Activated naive CD4-positive, alpha-beta T cell treated with anti-CD3 and anti-CD28 coated beads, Interleukin-2, amount 50 U/mL, for 72 hours (primary cell): ENCODE measurements at places on chromosomes 12 and 14. TPM values are rescaled to one million over a fixed set of nuclear protein-coding genes. Genes with fewer than 3 reads are reported as not detected.
A peak's percentile ranks its signal among the peaks of the same experiment; 100 is the strongest.

GRCh38 chr12:39062266-39062996 is 157.0 kb upstream of the CPNE8 start:
- DNase-seq, result no peak

DNA sequence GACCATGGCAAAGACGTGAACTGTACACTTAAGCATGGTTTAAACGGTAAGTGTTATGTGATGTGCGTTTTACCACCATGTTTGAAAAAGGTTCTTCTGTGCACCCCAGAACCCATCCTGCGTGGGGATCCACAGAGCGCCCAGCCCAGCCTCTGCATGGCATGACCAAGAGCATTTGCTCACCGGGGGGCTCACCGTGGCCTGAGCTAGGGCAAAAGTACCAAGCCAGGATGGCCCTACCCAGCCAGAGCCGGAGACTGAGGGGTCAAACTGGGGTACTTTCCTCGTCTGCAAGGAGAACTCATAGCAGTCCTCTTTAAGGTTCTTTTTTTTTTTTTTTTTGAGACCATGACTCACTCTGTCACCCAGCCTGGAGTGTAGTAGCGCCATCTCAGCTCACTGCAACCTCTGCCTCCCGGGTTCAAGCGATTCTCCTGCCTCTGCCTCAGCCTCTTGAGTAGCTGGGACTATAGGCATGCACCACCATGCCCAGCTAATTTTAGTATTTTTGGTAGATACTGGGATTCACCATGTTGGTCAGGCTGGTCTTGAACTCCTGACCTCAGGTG is 16.4 kb upstream of the ANKRD9 start:
- DNase-seq, result no peak

DNA sequence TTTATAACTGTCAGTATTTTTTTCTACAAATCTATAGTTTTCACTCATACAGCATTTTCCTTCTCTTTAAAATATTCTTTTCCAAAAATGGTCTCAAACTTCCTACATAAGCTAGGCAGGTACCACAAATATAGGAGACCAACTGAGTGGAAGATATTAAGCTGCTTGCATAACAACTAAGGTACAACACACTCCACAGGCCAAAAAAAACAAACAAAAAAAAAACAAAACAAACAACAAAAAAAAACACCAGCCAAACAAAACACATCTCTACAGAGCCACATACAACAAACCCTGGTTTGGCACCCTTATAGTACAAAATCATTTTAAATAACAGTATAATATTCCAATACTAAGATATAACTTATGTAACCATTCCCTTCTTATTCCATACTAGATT is 50.1 kb downstream of the SLC2A13 start:
- no peak for DNase-seq

DNA sequence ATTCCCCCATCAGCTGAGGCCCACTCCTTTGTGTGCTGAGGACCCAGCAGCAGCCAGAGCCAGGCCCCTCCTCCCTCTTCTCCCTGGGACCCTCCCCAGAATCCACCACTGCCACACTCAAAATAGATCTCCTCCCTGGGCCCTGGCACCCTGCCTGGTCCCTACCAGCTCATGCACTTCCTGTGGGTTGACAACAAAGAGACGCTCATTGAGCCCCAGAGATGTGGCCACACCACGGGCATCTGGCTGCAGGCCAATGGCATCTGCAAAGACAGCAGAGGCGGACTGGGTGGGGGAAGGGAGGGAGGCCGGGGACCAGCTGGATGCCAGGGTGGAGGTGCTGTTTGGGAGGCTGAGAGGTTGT is 16.0 kb upstream of the ENDOU start:
- peak; percentile 33 for DNase-seq

Gene RASSF9
- not detected for total RNA-seq

Gene ASCL1
- 0.16 TPM for total RNA-seq

DNA sequence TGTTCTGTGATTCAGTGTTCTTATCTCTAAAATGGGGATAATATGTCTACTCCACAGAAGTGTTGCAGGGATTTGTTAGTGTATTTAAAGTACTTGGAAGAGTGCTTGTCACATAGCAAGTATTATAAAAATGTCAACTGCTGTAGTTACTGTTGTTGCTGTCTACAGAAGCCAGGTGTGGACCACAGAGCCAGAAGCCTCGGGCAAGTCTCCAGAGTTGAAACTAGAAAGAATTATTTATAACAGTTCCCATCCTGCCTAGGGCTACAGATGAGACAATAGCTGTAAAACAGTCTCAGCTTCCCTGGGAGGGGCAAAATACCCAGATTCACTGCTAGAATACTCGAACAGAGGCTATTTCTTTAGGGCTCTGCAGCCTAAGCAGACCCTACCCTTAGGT is 55.4 kb upstream of the FUT8 start:
- DNase-seq, result no peak

Gene ZC2HC1C
- 1.5 TPM for total RNA-seq

DNA sequence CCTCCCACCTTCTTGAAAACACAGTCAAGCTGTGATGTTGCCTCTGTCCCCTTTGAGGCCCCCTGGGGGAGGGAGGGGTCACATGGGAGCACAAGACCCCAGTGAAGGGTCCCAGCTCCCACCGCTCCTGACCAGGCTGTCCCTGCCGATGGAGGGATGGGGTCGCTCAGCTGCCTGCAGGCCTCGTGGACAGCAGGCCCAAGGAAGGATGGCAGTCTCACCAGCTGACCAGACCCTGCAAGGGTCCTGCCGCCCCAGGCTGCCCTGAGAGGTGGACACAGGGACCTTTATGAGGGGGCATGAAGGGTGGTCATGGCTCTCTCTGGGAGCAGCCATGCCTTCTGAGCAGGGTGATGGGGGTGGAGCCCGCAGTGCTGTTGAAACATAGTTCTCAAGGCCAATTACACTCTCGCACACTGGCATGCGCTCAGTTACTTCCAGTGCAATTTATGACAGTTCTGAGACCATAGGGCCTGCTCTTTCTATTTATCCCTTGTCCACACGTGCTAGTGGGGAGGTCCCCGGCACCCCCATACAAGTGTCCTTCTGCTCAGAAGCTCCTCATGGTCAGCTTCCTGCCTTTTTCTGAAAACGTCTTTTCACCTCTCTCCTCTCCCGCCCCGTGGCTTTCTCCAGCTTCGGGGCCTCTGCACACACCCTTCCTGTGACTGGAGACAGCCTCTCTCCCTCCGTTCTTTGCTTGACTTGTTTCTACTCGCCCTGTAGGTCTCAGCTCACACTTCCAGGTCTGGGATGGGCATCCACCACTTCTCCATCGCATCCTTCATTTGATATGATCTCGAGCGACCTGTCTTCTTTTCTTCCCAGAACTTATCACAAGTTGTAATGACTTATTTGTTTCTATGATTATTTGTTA is 313.1 kb downstream of the ADGRD1 start:
- DNase-seq, result no peak

Gene INHBE
- 0.23 TPM for total RNA-seq

DNA sequence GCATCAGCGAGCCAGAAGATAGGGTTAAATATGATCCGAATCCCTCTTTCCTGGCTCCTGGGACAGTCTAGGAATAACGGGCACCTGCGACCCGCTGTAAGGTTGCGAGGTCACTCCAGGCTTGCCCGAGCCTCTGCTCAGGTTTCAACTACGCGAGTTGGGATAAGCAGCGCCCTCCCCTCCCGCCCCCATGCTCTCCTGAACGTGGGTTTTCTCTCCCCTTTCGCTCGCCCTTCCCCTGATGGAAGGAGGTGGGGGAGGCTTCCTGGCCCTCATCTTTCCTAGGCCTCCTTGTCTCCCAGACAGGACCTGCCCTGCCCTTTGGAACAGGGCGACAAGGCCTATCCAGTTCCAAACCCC is 753 bp upstream of the ATP5MC2 start:
- no peak for DNase-seq

Gene C1S
- total RNA-seq, result 4.8 TPM
